RKO (cell line): ENCODE measurements at places on chromosomes 7 and 10.

DNA sequence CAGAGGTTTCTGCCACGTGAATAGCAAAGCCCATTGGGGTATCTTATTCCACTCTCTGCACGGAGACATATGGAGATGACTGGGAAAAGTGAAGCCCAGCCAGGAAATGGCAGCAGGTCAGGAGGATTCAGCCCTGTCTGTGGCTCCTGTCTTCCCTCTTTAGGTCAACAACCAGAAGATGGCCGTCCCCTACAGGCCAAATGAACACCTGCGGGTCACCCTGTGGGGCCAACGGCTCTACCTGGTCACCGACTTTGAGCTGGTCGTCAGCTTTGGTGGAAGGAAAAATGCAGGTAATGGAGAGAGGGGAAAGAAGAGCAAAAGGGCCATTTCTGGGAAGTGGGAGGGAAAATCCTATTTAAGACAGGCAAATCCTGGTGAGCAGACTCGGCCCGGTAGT lies 38.3 kb downstream of the EPHB4 start:
- no peak for DNase-seq

DNA sequence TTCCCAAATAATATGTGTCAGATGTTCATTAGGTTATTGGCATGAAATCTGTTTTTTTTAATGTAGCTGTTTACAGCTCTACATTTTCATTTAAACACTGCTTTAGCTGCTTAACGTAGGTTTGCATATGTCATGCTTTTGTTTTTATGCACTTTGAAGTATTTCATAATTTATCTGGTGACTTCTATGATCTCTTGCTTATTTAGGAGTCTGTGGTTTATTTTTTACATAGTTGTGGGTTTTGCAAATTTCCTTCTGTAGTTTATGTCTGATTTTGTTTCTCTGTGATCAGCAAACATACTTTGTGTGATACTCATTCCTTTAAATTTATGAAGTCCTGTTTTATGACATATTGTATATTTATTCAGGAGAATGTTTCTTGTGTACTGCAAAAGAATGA lies 606.5 kb upstream of the PFKP start:
- DNase-seq, result no peak

GRCh38 chr7:77316219-77316978 lies 99.8 kb downstream of the GSAP start:
- DNase-seq, result no peak

GRCh38 chr7:54841772-54842697 lies 83.0 kb upstream of the SEC61G start:
- DNase-seq, result peak; percentile 43

GRCh38 chr7:142770661-142771352 lies at the start of gene PRSS2:
Gene PRSS2, plus strand, starts transcription at chr7:142770970. Its CDS starts 13 bp downstream, at chr7:142770983.
- DNase-seq, result no peak

GRCh38 chr7:140033036-140033435 lies 29.7 kb downstream of the PARP12 start:
- no peak for DNase-seq

GRCh38 chr7:148327379-148327778 lies 263.2 kb upstream of the C7orf33 start:
- peak; percentile 48 for DNase-seq

- no peak for DNase-seq
Observed at GRCh38 chr10:26481914-26482550, 43.9 kb downstream of the APBB1IP start.

DNA sequence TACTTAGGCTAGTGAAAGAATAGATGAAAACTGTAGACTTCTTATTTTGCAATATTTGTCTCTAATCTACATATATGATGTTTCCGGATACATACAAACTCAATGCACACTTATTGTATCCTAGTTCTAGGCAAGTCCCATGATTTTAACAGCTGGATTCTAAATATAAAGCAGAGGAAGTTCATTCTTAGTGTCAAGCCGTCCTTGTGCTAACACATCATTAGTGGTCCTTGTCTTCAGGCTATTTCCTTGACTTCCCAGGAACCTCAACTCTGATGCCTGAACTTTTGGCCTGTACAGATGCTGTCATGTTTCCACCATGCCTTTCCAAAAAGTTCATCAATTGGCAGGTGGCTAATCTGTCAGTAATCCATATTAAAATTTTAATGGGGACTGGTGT lies 301.9 kb upstream of the DGKB start:
- no peak for DNase-seq

DNA sequence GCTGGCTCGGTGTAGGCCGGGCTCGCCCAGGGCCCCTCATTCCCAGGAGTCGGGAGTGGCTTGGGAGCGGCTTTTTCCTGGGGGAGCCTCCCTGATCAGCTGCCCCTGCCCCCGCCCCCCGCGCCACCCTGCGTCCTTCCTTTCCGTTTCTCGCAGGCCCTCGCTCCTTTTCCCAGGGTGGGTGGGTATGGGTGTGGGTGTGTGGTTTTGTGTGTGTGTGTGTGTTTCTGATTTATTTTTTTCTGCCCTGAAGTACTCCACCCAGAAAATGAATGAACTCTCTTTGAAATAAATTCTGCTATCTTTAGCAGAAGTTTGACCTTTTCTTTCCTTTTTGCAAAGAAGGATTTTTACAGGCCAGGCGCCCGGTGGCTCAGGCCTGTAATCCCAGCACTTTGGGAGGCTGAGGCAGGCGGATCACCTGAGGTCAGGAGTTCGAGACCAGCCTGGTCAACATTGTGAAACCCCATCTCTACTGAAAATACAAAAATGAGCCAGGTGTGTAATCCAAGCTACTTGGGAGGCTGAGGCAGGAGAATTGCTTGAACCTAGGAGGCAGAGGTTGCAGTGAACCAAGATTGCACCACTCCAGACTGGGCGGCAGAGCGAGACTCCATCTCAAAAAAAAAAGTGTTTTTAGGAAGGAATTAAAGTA lies 30.0 kb upstream of the AP5Z1 start:
- DNase-seq, result no peak

GRCh38 chr10:6667679-6668270 lies 87.7 kb upstream of the PRKCQ start:
- peak; percentile 74 for DNase-seq

- DNase-seq, result no peak
Observed at GRCh38 chr7:106640368-106641141, 20.4 kb downstream of the CCDC71L start.
